ENCODE measurements at places on chromosomes 2 and 18.

GRCh38 chr2:82411071-82411470 lies 2048.0 kb downstream of the SUCLG1 start:
- H3K36me3 ChIP-seq, result no peaks in the 10 kb centered on the region
- H3K27ac ChIP-seq, result no peak overlapping the region
- no peak for DNase-seq
- no peak overlapping the region for H3K4me3 ChIP-seq

DNA sequence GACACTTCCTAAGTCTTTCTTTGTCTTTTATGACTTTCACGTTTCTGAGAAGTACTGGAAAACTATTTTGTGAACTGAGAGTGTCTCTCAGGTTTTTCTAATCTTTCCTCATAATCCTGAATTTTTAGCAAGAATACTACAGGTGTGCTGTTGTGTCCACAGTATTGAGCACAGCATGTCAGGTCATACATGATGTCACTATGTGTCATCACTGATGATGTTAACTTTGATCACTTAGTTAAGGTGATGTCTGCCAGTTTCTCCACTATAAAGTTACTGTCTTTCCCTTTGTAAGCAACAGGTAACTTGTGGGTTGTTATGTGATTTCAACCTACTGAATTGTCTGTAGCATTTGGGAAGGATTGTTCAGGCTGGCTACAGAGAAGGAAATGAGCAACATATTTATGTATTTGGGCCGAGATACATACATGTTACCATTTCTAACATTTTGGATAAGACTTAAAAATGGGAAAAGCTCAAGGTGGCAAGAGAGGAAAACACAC lies 11.1 kb downstream of the MATN3 start:
- no peak overlapping the region for H3K4me3 ChIP-seq
- no peak for DNase-seq
- no peak overlapping the region for H3K27ac ChIP-seq
- no peaks in the 10 kb centered on the region for H3K36me3 ChIP-seq

DNA sequence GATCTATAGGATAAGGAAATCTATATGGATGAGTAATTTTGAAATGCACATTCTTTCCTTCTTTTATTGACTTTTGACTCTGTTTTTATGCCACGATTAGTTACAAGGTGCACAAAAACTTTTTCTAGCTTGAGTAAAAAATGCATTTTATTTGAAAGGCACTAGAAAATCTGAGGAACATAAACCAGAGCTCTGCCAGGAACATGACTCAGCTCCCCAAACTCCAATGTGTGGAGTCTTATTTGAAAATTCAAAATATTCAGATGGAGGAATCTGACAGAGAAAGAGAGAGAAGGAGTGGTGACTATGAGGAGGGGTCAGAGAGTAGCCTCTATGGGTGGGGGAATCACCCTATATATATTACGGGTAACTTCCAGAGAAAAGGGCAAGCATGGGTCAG lies 231.0 kb downstream of the DCC start:
- DNase-seq, result no peak
- H3K27me3 ChIP-seq, result no peaks in the 10 kb centered on the region
- no peak overlapping the region for H3K27ac ChIP-seq
- H3K36me3 ChIP-seq, result no peaks in the 10 kb centered on the region
- H3K4me3 ChIP-seq, result no peak overlapping the region

- no peak overlapping the region for H3K27ac ChIP-seq
- no peak overlapping the region for H3K4me3 ChIP-seq
- no peaks in the 10 kb centered on the region for H3K36me3 ChIP-seq
- no peak for DNase-seq
- peaks cover 50% of the 10 kb centered on the region for H3K27me3 ChIP-seq
- H3K4me1 ChIP-seq, result no peaks in the 10 kb centered on the region
Measured at GRCh38 chr2:161436411-161436810, 20.3 kb downstream of the TBR1 start.

- H3K36me3 ChIP-seq, result no peaks in the 10 kb centered on the region
- no peak overlapping the region for H3K4me3 ChIP-seq
- no peaks in the 10 kb centered on the region for H3K27me3 ChIP-seq
- H3K4me1 ChIP-seq, result no peaks in the 10 kb centered on the region
- H3K27ac ChIP-seq, result no peak overlapping the region
- no peak for DNase-seq
Measured at GRCh38 chr2:75087736-75088135, 111.6 kb downstream of the TACR1 start.

DNA sequence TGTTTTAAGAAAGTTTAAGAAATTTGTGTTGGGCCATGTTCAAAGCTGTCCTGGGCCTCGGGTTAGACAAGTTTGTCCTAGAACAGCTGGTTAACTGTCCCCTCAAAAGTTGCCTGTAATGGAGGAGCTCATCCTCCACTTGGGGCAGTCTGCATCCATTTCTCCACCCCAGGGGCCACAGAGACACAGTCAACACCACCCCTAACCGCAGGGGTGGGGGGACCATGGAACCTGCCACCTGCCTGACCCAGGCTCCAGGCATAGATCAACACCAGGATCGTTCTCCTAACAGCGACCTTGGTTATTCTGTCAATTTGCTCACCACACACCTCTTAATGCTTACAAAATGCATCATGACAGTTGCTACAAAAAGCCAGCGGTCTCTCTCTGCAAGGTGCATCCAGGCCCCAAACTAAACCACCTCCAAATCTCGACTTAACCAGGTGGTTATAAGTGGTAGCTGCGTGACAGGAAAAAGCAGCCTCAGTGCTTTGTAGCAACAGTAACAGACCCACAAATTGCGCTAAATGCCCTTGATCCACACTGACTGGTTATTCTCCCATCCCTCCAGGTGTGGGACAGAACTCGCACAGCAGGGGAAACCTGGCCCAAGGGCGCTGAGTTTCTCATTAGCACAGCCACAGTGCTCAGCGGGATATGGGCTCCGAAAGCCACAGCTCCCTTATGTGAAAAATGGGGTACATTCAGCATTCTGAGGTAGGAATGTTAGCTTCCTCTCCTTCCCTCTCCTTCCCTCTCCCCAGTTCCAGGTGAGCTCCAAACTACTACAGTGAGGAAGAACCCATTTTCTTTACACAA lies 48.0 kb downstream of the HDLBP start:
- H3K27me3 ChIP-seq, result no peaks in the 10 kb centered on the region
- no peak overlapping the region for H3K4me3 ChIP-seq

DNA sequence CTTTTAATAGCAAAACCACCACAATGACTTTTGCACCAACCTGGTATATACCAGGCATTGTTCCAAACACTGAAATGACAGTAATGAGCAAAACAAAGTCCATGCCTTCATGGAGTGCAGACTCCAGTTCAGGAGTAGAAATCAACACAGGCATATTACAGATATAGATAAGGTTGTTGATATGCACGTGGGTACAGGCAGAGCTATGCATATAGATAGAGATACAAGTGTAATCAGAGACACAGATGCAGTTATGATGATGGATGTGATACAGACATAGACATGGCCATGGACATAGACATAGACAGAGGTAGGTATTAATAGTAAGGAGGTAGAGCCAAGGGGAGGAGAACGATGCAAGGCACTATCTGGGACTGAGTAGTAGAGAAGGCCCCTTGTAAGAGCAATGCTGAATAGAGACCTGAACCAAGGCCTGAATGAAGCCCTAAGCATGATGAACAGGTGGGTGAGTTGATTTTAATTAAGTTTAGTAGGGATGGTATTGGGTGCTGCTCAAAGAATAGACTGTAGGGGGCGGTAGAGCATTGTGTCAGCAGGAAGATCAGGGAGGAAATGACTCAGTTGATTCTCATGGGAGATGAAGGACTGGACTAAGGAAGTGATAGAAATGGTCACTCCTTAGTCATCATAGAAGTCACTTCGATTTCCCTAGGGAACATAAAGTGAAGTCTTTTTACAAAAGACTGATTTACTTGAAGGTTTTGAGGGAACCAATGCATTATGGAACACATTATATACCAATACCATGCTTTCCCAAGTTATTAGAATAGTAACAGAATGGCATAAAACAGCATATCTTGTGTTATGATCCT lies 39.4 kb downstream of the CMPK2 start:
- DNase-seq, result peak; percentile 67
- H3K4me3 ChIP-seq, result no peak overlapping the region
- peaks cover 13% of the 10 kb centered on the region for H3K4me1 ChIP-seq
- H3K27ac ChIP-seq, result no peak overlapping the region
- peaks cover 8% of the 10 kb centered on the region for H3K27me3 ChIP-seq

GRCh38 chr2:119008108-119008507 lies 66.1 kb downstream of the MARCO start:
- H3K36me3 ChIP-seq, result no peaks in the 10 kb centered on the region
- no peak overlapping the region for H3K4me3 ChIP-seq
- DNase-seq, result peak; percentile 4

DNA sequence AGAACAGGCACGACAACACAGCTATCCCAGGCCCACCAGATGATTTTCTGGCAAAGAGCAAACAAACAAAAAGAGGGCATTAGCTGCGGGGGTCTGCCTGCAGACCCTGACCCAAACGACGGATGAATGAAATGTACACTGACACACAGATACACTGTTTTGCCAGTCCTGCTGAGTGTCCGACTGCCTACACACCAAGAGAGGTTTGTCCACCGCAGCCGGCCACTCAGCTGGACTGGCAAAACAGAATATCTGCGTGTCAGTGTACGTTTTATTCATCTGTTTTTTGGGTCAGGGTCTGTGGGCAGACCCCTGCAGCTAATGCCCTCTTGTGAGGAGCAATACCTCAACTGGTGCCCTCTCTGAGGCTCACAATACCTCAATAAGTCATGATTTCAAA lies 10.7 kb upstream of the SH3RF3 start:
- no peak overlapping the region for H3K4me3 ChIP-seq
- H3K27ac ChIP-seq, result no peak overlapping the region
- H3K27me3 ChIP-seq, result peaks cover 23% of the 10 kb centered on the region
- H3K36me3 ChIP-seq, result no peaks in the 10 kb centered on the region
- no peaks in the 10 kb centered on the region for H3K4me1 ChIP-seq

- peaks cover 4% of the 10 kb centered on the region for H3K27me3 ChIP-seq
- peaks cover 16% of the 10 kb centered on the region for H3K4me1 ChIP-seq
- H3K36me3 ChIP-seq, result no peaks in the 10 kb centered on the region
- DNase-seq, result no peak
- H3K4me3 ChIP-seq, result no peak overlapping the region
- no peak overlapping the region for H3K27ac ChIP-seq
Measured at GRCh38 chr18:48993586-48993985, 42.8 kb upstream of the SMAD7 start.

DNA sequence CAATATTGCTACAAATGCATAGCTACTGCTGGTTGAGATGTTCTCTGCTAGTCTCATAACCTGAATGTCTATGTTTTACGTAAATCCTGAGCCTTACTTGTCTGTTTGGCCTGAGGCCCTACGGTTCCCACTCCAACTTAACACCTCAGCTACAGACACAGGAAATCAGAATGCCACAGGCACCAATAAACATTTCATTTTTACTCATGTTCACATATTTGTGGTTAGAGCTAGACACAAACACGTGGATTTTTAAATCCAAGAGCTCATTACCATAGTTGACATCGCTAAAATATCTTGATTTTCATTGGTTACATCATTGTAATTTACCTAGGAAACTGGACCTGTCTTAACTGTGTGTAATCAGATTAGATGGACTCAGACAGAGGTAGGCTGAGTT lies 263.8 kb upstream of the CDH19 start:
- H3K4me1 ChIP-seq, result no peaks in the 10 kb centered on the region
- no peaks in the 10 kb centered on the region for H3K36me3 ChIP-seq
- H3K27ac ChIP-seq, result no peak overlapping the region
- H3K27me3 ChIP-seq, result no peaks in the 10 kb centered on the region

DNA sequence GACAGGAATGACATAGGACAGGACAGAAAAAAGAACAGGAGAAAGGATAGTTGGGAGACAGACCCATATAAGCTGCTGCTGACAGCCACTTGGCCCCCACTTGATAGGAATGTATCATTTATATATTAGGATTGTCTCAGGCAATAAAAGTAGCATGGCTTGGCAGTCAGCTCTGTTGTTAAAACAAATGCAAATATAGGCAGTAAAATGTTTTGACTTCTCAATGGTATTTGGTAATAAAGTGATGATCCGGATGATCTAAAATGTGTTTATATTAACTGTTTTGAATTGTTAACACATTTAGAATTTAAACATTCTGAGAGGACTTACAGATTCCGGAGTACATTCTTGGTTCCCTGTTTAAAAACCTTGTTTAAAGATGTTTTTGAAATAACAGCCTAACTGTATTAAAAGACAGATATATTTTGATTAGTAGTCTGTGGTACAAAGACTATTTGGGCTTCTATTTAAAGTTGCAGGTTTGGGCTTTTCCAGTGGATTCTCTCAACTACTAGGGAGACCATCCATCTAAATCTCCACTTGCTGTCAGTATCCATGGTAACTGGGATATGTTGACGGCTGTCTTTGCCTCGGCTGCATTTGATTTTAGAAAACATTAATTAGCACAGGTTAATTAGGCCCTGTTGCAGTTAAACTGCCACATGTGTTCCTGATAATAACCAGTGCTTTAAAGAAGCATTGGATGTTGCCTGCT lies 147.6 kb downstream of the ESCO1 start:
- no peaks in the 10 kb centered on the region for H3K4me1 ChIP-seq
- DNase-seq, result no peak
- H3K27ac ChIP-seq, result no peak overlapping the region
- no peaks in the 10 kb centered on the region for H3K36me3 ChIP-seq

GRCh38 chr2:57296795-57297517 lies 749.6 kb upstream of the VRK2 start:
- no peaks in the 10 kb centered on the region for H3K4me1 ChIP-seq
- no peak overlapping the region for H3K4me3 ChIP-seq

GRCh38 chr2:18784245-18784644 lies 194.9 kb upstream of the NT5C1B start:
- no peaks in the 10 kb centered on the region for H3K36me3 ChIP-seq
- H3K4me1 ChIP-seq, result no peaks in the 10 kb centered on the region
- DNase-seq, result no peak
- H3K27me3 ChIP-seq, result no peaks in the 10 kb centered on the region
- no peak overlapping the region for H3K27ac ChIP-seq
- H3K4me3 ChIP-seq, result no peak overlapping the region

GRCh38 chr2:142875652-142876051 lies 1.8 kb upstream of the KYNU start:
- H3K4me3 ChIP-seq, result no peak overlapping the region
- no peaks in the 10 kb centered on the region for H3K36me3 ChIP-seq
- H3K27me3 ChIP-seq, result peaks cover 4% of the 10 kb centered on the region
- H3K27ac ChIP-seq, result no peak overlapping the region

DNA sequence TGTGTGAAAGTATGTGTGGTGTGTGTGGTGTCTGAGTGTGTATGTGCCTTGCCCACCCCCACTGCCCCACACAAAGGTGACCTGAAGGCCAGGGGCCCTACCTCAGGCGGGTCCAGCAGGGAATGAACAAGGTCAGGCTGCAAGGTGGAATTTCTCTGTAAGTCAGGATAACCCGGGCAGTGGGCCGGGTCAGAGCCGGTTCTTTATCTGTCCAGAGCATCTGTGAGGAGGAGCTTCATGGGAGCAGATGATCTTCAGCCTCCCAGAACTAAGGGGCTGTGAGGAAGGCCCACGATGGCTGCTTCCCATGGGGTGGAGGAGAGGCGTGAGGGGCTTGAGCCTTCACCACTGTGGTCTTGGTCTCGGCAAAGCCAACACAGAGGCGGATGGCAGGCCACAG lies 150.3 kb downstream of the TFCP2L1 start:
- no peaks in the 10 kb centered on the region for H3K36me3 ChIP-seq
- no peaks in the 10 kb centered on the region for H3K4me1 ChIP-seq
- H3K27ac ChIP-seq, result no peak overlapping the region
- H3K4me3 ChIP-seq, result no peak overlapping the region

Data from activated CD4-positive, alpha-beta memory T cell treated with anti-CD3 and anti-CD28 coated beads, Interleukin-2, amount 10 ng/mL, durations not matched to agents 7 days and 5 days (primary cell).